CD14-positive monocyte (primary cell): ENCODE measurements at places on chromosomes 2 and 18.

- DNase-seq, result peak; percentile 96
Measured at GRCh38 chr18:57649556-57650500, 28.2 kb upstream of the NARS1 start.

DNA sequence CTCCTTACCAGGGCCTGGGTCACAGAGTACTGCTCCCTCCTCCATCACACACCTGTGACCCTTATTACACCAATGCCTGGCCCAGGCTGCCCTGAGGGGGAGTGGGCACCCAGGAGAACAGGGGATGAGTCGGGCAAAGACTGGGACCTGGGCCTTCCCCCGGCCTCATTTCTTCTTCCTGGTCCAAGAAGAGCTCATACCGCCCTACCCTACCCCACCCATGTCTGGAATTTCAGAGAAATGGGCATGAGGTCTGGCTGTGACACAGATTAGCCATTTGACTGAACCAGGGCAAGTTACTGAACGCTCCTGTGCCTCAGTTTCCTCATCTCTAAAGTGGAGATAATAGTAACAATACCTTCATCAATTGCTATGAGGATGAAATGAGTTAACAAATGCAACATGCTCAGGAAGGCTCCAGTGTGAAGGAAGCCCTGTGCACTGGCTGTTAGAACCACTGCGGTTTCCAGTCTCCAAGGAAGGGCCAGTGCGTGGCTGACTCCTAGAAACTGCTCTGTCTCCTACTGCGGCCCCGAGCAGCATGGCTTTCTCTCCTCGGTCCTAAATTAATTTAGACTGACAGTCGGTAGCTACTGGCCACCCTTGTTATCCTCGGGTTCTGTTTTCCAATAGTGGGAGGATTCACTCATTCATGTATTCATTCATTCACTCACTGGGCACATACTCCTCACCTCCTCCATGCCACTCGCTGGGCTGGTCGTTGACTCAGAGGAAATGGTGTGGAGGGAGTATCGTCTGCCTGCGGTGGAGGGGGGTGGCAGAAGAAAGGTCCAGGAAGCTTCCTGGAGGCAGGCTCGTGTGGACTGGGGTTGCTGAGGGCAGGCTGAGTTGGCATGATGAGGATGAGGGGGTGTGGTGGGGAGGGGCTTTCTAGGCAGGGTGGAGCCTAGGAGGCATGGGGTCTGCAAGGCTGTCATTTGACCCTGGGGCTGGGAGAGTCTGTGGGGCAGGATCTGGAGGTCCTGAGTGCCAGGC, 175.6 kb downstream of the GLI2 start:
- no peak for DNase-seq

- DNase-seq, result no peak
Measured at GRCh38 chr2:241952816-241953215, 83.3 kb downstream of the RTP5 start.

- no peak for DNase-seq
Measured at GRCh38 chr2:210553373-210553772, 3.0 kb upstream of the CPS1 start.

- DNase-seq, result no peak
Measured at GRCh38 chr18:79558196-79558932, 121.2 kb upstream of the CTDP1 start.

GRCh38 chr18:2192562-2192961, 378.7 kb downstream of the METTL4 start:
- DNase-seq, result no peak

- DNase-seq, result no peak
Measured at GRCh38 chr2:31079665-31080064, 58.6 kb downstream of the GALNT14 start.

DNA sequence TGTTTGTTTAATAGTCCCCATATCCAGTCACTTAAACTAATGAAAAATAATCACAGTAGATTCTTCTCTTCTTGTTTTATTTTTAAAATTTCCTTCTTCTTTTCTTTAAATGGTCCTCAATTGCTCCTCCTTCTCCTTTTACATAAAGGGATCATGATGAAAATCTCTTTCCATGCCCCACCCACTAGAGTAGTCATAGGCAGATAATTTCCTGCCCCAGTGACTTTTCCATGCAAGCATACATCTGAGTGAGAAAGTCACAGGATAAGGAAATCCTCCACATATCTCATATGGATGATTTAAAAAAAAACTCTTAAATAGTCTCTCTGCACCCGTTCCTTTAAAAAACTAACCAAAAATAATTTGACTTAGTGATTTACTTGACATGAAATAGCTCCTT, 552.3 kb upstream of the SETBP1 start:
- DNase-seq, result no peak

DNA sequence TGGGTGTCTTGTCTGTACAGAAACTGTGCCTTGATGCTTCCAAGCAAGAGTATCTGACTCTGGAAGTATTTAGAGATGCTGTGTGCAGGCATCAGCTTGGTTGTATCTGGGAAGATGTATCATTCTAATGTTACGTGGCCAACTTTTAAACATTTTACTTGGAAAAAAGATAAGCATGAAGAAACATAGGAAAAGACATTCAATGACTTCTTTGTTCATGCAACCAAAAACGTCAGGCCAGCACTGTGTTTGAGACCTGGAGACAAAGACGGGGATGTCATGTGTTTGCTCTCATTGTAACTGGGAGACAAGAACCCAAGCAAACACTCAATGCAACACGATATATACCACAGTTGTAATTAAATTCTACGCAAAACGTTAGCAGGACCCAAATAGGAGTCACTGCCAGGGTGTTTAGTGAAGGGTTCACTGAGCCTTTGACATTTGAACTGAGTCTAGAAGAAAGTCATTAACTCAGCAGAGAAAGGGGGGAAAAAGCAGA, 8.9 kb upstream of the SESTD1 start:
- no peak for DNase-seq

GRCh38 chr2:172213116-172213860, 110.6 kb upstream of the DLX2 start:
- DNase-seq, result no peak

- no peak for DNase-seq
Measured at GRCh38 chr2:69693775-69694450, 48.0 kb upstream of the ANXA4 start.
